HAP-1 (cell line): ENCODE measurements at places on chromosomes 6 and 20.

- no peak for DNase-seq
Observed at GRCh38 chr6:119065955-119066354, 12.5 kb downstream of the FAM184A start.

GRCh38 chr20:24560571-24561491, 91.4 kb downstream of the SYNDIG1 start:
- DNase-seq, result no peak

DNA sequence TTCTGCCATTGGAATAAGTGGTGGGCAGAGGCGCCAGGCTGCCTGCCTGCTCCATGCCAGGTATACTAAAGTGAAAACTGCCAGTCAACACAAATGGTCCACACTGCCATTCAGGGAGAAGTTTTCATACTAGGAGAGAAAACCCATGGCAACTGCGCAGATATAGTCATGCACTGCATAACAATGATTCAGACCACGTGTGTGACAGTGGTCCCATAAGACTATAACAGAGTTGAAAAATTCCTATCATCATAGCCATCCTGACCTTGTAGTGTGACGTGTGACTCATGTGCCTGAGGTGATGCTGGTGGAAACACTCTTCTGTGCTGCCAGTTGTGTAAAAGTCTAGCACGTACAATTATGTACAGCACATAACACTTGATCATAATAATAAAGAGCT, 25.1 kb downstream of the ZC3H12D start:
- DNase-seq, result no peak

DNA sequence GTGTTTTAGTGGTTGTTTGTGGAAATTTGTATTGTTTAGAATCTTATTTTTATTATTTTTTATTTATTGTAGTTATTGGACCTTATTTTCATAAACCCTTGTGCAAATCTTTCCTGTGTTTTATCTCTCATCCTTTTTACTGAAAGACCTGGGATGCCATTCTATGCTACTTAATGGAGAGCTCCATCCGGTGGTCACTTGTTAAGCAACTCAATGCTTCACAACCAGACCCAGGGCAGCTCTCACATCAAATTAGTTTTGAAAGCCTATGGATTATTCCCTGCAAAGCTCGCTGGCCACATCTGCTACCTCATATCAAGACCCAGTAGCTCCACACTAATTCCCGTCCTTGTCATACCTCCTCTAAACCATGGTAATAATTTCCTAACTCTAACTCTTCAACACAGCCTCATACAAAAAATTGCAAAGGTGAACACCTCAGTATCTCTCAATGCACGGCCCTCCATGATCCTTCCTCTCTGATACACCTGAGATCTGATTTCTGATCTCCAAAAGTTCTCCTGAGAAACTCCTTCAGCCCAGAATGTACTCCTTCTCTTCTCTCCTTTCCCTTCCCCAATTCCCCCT, 296.6 kb upstream of the MANEA start:
- DNase-seq, result no peak

DNA sequence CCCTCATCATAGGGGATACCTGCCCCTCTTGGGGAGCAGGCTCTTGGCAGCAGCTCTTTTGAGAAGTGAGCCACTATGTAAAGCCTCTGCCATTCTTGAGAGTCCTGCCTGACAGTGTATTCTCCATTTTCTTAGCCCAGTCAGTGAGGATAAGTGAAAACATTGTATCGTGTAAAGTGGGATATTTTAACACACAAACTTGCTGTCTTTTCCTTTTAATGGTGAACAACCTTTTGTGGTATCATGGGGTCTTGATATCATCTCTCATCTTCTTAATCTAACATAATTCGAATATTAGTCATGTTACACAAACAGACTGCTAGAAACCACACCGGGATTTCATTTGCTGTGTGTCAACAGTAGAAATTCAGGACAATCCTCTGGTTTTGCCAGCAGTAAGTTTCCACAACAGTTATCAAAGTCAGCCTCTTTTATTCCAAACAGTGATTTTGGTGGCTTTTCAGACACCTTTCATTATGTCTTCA, 136.2 kb downstream of the HIVEP1 start:
- DNase-seq, result no peak

- no peak for DNase-seq
Observed at GRCh38 chr6:33467091-33467490, 12.7 kb downstream of the ZBTB9 start.

GRCh38 chr6:168709390-168709789, 268.4 kb downstream of the SMOC2 start:
- DNase-seq, result no peak

- DNase-seq, result no peak
Observed at GRCh38 chr6:3758842-3759144, 7.3 kb upstream of the PXDC1 start.

- no peak for DNase-seq
Observed at GRCh38 chr20:62707276-62707920, 1.2 kb upstream of the NTSR1 start.

- DNase-seq, result no peak
Observed at GRCh38 chr6:166499350-166500163, 86.9 kb downstream of the RAMACL start.

GRCh38 chr6:138099832-138100231, 7.4 kb downstream of the PERP start:
- no peak for DNase-seq

DNA sequence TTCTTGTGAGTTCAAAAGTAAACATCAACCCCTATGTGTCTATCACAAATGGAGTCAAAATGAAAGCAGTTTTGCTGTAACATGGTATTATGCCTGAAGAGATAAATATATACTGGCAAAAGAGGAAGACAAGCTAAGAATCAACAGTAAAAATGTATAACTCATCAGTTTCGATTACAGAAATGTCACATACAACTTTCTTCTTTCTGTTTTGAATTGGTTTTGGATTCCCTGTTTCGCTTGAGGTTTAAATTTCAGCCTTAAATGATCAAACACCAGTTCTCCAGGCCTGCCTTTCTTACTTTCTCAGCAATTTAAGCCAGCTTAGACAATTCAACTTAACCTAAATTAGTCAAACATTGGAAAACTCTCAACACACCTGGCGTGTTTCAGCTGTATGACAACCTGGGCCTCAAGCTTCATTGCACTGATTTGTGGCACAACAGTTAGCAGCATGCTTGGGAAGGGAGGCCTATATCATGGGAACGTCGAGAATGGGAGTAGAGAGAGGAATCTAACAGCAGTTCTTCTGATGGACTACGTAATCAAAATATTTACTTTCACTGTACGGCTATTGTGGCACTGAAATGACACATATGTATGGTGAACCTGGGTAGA, 51.9 kb upstream of the MARCKS start:
- no peak for DNase-seq

- DNase-seq, result no peak
Observed at GRCh38 chr6:139380611-139381010, 6.2 kb upstream of the CITED2 start.

DNA sequence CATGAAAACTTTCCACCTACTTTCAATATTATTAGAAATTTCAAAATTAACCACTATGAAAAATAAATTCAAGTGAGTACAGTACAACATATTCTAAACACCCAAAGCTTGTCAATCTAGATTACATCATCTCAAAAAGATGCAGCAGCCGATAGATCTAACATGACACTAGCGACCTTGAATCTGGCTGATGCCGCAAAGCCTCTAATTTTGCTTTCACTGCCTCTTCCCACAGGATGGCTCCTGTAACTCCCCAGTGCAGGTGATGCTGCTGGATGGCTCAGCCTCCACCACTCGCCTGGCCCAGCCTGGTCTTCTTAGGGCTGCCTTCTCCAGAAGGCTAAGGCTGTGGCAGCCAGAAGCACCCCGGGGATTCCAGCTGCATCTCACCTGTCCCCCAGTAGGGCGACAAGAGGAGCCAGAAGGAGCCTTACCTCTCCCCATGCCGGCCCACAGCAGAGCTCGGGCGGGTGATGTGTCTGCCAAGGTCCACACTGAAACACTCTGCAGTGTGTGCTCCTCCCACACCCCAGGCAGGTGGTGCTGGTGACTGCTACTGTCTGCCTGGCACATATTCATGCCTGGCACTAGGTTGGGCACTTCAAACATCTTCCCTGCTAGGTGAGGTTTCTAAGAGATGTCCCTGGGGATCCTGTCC, 82.1 kb downstream of the SLC23A2 start:
- DNase-seq, result no peak
